ENCODE measurements at places on chromosomes 6 and 20. TPM values are rescaled to one million over a fixed set of nuclear protein-coding genes. Genes with fewer than 3 reads are reported as not detected.

The ARFGEF3 gene
- 0.08 TPM for total RNA-seq

DNA sequence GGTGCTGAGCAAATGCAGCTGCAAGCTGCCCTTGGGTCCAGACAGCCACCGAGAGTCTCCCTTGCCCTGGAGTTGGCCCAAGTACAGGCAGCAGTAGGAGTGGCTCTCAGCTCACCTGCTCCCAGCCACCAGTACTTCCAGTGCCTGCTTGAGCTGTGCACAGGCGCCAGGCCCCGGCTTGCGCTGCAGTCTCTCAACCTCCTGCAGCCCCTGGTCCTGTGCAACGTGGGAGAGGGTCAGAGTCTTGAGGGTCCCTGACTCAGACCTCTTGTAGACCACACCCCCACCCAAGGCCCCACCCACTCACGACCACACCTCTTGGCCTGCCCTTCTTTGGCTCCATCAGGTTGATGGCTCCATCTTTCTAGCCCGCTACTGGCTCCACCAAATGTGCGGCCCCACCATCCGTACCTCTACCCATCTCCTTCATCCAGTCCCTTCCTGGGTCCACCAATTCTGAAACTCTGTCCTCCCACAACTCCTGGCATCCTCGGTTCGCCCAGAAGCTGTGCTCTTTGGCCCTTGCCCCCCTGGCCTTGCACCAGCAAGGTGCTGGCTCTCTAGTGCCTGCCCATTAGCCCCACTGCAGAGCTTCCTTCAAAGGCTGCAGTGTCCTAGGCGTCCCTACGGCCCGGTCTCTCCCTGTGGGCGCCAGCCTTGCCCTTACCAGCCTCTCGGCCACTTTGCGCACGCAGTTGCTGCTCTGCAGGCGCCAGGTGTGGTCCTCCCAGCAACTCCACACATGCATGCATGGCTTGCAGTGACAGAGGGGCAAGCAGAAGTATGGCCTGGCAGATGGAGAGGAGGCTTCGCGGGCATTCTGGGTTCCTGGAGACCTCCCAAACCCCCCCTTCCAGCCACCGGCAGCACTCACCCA lies 16.5 kb upstream of the SPAG4 start:
- DNase-seq = no peak

The TEAD3 gene
- 44.8 TPM for total RNA-seq

DNA sequence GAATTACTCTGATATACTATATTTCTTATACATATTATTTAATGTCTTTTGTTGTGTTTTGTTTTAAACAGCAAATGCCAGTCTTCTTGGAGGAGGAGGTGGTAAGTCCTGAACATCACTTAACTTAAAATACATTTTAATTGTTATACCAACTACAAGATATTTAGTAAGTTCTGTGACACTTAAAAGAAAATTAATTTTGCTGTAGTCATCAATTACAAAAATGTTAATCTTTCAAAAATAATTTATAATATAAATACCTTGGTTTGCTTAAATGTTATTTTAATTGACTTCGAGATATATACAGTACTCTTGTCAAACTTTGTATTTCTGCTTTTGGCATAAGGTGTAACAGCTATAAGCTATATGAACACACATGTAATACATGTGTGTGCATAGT lies 156.0 kb upstream of the FLRT3 start:
- no peak for DNase-seq

GRCh38 chr6:89199579-89199978 lies 17.6 kb downstream of the GABRR1 start:
- DNase-seq = peak; percentile 1

- no peak for DNase-seq
These were observed 79.8 kb upstream of the KIF25 start for GRCh38 chr6:167917551-167918154.

The TMEM14C gene
- 121 TPM for total RNA-seq

GRCh38 chr6:112109262-112109661 lies 21.9 kb downstream of the FAM229B start:
- DNase-seq = no peak

DNA sequence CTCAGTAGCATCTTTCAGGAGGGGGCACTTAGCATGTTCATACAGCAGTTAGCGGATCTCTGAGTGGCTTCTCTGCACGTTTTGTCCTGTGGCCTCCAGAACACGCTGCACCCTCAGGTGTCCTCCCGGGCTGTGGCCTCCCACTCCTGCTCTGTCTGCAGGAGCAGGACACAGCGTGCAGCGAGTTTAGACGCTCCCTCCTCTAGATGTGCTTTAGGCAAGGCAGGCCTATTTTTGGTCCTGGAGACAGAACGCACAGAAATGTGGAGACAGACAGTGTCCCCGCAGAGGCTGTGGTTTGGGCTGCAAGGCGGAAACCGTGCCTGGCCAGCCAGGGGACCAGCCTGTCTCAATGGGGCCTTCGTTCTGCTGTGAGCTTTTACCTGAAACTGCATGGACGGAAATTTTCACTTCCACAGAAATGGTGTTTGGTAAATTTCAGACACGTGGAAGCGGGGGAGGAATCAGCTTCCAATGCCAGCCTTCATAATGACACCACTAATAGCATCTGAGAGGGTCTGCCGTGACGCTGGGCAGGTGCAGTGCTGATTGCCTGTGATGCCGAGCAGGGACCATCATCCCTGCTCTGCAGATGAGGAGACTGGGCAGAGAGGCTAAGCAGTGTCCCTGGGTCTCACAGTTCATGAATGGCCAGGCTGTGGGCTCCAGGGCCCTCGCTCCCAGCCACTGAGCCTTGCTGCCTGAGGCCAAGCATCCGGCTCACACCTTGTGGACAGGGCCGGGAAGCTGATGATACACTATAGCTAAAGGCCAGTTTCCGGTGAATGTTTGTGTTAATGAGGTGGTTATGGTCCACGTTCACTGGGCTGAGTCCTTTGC lies 120.9 kb downstream of the SYCP2 start:
- DNase-seq = peak; percentile 73

GRCh38 chr6:10722570-10722819 lies 375 bp upstream of the TMEM14C start:
- DNase-seq = no peak

GRCh38 chr6:74607934-74608333 lies 597.9 kb downstream of the COL12A1 start:
- DNase-seq = no peak

DNA sequence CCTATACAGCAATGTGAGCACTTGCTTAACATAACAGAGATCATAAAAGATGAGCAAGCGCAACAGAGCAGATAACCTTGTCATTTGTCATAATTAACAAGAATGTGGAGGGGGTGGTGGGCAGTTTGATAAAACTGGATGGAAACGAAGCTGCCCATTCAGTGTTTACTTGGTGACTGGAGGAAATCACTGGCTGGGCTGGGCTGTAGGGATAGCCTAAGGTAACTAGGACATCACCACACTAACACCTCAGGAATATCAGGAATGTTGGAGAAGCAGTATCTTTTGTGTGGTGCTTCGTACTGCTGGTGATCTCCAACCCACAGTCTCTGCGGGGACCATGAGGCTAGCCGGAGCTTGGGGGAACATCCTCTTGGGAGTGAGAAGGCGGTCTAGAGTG lies 218.4 kb downstream of the HIVEP2 start:
- DNase-seq = no peak

- no peak for DNase-seq
These were observed 9.0 kb downstream of the FKBP1A start for GRCh38 chr20:1383623-1384404.

The DLL1 gene
- total RNA-seq = 1.6 TPM

The PTCHD4 gene
- total RNA-seq = 0.91 TPM

DNA sequence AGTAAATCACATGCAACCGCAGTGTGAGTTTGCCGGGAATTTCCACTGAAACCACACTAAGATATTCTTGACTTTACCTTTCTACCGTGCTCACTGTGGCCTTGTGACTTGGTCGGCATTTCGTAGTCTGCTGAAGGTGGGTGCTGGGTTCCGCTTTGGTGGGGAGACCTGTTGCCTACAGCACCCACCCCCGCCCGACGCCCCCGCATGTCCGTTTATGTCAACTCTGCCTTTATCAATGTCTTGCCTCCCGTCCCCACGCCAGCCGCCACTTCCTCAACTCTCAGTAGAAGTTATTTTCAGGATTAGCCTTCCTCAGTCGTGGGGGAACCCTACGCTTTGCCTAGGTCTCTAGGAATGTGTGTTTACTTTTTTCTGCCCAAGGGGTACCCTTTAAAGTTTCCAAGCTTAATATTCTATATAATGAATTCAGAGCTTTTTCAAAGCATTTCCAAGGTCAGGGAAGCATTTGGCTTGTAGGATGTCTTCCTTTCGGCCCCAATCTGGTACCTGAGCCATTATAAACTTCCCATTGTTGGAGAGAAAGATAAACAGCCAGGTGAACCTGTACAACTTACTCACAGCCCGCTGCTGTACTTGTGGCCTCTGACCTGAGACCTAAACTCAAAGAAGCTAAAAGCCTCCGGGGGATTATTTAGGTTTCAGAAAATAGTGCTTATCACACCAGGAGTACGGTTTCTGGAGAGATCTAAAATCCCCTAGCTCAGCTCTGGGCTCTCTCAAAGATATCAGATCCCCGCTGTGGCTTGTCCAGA lies 54.2 kb downstream of the TBC1D7 start:
- DNase-seq = no peak

DNA sequence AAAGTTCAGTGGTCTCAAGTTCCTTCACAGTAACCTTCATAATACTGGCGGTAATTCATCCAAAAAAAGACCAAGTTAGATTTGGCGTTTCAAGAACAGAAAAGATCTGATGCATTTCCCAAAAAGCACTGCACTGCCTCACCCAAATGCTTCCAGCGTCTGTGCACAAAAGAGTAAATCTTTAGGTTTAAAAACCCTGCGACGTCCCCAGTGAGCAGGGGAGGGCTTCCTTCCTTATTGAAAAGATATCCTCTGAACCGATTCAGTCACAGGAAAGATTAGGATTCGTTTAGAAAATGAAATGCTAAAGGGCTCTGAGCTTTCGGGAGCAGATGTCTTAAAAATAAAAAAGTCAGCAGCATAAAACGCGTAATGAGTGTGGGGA lies 654 bp downstream of the TBC1D7 start:
- no peak for DNase-seq

The HCRTR2 gene
- not detected for total RNA-seq

DNA sequence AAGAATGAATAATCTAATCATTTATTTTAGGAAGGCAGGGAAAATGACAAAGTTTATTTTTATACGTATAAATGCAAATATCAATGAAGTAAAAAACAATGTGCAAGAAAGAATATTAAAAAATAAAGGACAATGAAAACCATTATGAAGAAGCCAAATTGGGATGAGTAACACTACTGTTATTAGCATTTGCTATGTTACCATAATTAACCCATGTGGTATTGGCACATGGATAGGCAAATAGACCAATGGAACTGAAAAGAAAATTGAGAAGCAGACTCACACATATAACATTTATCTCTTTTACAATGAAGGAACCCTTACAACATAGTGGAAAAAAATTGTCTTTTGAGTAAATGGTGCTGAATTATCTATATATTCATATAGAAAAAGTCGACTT lies 214.6 kb downstream of the CLVS2 start:
- no peak for DNase-seq

DNA sequence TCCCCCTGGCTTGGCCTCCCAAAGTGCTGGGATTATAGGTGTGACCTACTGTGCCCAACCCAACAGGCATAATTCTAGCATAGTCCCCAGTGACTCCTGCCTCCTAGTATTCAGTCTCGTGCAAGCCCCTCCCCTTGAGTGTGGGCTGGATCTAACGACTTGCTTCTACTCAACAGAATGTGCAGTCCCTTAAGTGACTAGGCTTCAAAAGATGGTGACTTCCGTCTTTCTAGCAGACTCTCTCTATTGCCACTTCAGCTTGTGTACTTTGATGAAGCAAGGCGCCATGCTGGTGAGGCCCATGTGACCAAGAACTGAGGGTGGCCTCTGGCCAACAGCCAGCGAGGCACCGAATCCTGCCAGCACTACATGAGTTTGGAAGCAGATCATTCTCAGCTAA lies 109.6 kb upstream of the TRAF3IP2 start:
- no peak for DNase-seq

The BNIP5 gene
- total RNA-seq = not detected

DNA sequence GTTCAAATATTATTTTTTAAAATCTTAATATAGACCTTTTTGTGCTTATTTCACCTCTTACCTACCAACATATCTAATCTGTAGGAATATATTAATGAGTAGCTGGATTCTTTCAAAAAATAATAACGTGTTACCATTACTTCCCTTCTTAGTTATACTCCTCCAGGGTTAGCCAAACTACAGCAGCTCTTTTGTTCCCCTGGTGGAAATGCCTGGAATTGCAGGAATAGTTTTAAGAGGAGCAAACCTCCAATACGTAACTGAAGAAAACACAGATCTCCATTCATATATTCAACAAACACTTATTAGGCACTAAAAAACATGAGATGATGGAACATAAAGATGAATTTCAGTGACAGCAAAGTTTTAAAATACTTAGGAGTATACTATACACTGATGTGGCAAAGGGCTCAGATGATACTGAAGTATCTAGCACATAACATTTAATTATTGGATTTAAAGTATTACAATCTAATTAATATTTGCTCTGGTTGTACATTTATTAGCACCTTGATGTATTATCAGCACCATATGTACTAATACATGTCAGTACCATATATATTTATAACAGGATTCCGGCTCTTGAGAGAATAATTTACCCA lies 78.3 kb downstream of the TBX18 start:
- DNase-seq = no peak

GRCh38 chr20:37999526-38000263 lies 33.6 kb downstream of the TTI1 start:
- DNase-seq = no peak

All from osteocyte (in vitro differentiated cells).